ENCODE measurements at places on chromosomes 2 and 18.

DNA sequence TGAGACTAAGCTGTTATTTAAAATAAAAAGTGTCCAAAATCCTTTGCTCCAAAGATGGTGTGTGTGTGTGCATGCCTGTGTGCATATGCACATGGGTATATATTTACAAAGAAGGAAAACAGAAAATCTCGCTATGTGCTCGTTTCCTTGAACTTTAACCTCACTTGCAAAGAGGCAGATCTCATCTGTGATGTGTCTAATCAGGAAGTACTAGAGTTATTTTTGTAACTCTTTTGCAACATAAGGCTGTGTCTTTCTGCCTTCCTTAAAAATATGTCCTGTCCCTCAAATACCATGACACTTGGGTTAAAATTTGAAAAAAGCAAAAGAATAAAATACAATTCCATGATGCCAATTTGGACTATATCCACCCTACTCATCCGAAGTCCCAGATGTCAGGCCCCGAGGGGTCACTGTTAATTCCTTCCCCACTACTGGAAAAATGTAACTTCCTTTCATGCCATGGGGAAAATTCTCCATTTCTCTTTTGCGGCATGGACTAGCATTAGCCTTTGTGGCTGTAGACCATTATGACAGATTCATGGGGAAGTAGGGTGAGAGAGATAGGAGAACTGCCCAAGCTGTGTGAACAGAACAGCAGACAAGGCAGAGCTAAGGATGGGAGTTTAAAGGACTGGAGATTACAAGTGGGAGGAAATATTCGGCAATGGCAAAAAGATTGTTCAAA, 191.3 kb downstream of the MYO1B start:
- DNase-seq = no peak

GRCh38 chr2:226674123-226674522, 125.5 kb downstream of the IRS1 start:
- DNase-seq = no peak

DNA sequence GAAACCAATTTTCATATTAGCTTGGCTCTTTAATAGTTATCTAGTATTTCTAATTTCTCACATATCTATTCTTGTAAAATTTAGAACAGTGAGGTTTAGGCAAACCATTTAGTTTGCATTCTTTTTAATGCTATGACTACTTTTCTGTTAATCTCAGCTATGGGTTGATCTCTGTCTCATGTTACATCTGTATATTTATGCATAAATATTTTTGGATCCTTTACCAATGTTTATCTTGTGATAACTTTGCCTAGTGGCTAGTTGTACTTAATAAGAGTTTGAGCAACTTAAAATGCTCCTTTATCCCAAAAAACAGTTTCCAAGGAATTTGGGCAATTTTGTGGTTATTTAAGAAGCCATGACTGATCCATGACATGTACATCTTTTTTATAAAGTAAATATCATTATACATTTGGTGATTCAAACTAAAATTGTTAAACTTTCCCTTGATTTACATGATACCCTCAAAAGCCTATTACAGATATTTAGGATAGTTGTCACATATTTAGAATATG, 86.3 kb downstream of the R3HDM1 start:
- no peak for DNase-seq

DNA sequence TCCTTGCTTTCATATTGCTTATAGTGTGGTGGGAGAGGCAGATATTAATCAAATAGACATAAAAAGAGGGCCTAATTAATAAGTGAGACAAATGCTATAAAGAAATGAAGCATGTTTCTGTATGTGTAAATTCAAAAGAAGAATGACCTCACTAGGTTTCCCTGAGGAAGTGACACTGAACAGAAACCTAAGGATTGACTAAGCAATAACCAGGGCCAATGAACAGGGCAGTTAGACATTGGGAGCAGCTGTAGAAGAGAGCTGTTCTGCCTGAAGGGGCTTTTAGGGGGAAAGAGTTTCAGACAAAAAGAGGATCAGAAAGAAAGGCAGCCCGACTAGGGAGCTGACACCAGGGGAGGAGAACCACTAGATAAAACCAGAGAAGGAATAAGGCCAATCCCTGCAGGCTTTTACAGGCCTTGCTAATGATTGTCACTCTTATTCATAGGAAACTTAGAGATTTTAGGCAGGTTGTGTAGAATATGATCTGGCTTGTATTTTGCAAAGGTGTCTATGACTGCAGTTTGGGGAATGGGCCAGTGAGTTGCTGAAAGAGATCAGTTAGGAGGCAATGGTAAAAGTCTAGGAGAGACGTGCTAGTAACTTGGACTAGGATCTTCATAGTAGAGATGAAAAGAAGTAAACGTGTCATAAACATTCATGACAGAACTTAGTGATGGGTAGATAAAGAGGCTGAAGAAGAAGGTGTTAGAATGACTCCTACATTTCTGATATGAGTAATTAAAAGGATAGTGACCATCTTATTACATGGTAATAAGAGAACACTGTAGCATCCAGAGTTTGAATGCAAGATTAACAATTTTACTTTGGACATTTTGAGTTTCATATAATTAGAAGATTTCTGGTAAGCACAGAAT, 26.8 kb upstream of the NABP1 start:
- DNase-seq = peak; percentile 49

DNA sequence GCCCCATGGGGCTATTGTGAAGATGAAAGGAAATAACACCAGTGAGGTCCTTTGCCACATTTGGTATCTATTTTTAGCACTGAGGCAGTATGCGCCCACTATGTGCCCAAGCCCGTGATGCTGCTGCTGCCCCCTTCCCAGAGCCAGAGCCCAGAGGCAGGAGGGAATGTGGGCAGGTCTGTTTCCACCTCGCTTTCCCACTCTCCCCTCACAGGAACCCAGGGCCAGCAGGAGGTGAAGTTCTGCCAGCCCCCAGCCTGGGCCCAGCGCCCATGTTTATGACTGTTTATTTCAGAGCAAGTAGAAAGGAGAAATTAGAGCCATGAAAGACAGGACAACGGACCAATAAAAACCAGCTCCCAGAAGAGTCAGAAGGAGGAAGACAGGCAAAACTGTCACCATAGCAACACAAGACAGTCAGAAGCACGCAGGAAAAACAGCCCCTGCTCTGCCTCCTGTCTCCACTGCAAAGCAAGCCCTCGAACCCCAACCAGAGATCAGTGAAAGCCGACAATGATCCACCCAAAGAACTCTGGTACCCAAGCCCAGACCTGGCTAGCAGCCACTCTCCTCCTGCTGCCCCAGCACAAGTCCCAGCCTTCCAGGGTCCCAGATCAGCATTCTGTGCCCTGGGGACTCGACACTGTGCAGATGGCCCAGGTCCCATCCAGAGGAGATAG, 1.4 kb downstream of the CYRIA start:
- peak; percentile 47 for DNase-seq

- no peak for DNase-seq
These were observed 908.4 kb upstream of the CRIM1 start for GRCh38 chr2:35447215-35447614.

DNA sequence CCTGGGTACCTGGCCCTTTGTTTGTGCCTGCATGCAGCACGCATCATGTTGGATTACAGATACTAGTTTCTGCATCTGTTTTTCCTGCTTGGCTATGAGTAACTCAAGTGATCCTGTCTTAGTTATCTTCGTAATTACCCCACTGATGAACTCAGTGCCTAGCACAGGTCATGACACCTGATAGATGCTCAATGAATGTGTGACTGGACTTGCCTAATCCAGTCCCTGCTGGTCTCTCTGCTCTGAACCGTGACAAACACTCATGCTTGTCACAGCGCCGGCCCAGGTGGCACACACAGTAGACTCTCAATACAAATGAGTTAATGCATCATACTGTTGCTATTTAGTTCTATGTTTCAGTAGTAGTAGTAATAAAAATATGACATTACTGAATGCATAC, 31.2 kb upstream of the NTSR2 start:
- DNase-seq = no peak
